ENCODE measurements at places on chromosomes 3 and 15. TPM values are rescaled to one million over a fixed set of nuclear protein-coding genes. Genes with fewer than 3 reads are reported as not detected.
A peak's percentile ranks its signal among the peaks of the same experiment; 100 is the strongest.

- DNase-seq = no peak
These were observed 33.1 kb upstream of the CCDC50 start for GRCh38 chr3:191296041-191296541.

AQP9 gene
- polyA plus RNA-seq = not detected

PPM1L gene
- polyA plus RNA-seq = 0.72 TPM

DNA sequence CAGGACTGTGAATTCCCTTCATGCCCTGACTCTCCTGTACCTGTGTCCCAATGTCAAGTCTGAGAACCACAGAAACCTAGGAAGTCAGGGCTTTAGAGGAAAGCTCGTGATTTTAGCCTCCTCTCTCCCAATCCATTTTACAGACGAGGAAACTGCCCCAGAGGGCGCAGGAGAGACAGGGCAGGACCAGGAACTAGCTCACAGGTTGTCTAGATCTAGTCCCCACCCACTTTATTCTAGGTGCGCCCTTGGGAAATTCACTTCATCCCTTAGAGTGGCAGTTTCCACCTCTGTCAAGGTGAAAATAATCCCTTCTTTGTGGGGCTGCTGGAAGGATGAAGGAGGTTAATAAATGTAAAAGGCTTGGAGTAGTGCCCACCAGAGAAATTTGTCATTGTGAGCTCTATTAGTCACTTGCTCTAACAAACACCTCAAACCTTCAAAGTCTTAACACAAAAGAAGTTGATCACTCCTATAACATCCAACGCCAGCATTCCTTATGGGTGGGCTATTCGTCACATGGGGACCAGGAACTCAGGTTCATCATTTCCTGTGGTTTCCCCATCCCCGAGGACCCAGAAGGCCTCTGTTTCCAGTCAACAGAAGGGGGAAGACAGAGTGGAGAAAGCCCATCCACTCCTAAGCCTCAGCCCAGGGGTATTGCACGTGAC is 282.3 kb downstream of the XXYLT1 start:
- DNase-seq = no peak

DNA sequence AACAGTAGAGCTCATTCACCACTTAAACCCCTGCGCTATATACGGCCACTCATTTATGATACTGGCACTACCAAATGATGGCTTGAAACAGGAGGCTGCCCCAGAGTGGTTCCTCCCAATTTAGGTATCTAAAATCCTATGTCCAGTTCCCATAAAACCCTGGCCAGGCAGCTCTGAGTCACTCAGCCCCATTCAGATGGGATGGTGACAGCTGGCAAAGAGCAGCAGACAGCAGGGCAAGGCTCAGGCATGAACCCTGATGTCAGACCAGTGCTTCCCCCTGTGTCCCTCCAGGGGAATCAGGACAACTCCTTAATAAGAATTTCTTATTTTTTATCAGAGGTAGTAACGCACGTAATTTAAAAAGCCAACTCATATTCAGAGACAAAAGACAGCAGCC is 77.2 kb upstream of the RNU6-1 start:
- no peak for DNase-seq

GRCh38 chr15:76201536-76202255 is 109.6 kb downstream of the ETFA start:
- DNase-seq = no peak

DNA sequence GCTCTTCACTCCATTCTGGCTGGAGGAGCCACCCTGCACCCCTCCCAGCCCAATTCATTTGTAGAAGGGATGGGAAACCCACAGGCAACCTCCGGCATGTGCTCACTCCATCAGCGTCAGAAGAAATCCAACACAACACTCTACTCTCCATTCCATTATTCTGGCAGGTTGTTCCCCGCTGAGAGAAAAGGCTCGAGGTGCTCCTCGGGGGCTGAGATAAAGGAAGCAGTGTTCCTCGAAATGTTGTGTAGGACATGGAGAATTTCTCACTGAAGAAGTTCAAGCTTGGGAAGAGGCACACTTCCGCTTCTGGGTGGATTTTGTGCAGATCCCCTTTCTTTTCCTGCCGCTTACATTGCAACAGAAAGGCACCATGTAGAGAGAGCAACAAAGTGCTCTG is 355.0 kb upstream of the CFAP20DC start:
- no peak for DNase-seq

DNA sequence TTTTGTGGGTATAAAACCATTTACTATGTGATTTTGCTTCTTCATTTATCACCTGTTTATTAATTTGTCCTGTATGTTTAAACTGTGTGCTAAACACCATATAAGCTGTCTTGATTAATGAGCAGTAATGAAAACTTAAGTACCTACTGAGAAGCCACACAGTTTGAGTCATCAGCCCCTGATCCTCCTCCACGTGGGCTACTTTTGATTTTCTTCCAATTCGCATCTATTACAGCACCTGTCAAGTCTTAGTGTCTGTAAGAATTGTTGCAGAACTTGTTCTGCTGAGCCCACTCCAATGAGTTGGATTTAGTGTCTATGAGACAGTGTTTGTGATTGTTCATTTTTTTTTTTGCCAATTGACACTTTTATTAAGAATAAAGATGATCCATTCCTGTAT is 16.8 kb downstream of the EPHA6 start:
- DNase-seq = no peak

DNA sequence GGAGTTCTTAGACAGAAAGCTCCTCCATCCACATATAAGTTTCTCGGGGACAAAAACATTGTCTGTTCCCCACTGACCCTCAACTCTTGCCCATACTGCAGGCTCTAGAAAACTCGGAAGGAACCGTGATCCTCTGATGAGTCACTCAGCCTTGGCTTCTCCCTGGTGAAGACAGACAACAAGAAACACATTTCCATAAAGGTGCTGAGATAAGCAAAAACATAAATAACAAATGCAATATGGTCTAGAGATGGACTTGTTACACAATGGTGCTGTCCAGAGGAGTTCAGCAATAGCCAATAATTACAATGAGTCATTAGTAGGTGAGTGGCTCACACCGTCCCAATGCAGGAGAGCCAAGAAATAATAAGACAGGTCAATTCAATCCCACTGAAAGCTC is 43.7 kb downstream of the MAGI1 start:
- DNase-seq = peak; percentile 40
